ENCODE measurements at places on chromosomes 7 and 10.

GRCh38 chr7:73832806-73833205, 2.0 kb downstream of the CLDN4 start:
- DNase-seq, result no peak

DNA sequence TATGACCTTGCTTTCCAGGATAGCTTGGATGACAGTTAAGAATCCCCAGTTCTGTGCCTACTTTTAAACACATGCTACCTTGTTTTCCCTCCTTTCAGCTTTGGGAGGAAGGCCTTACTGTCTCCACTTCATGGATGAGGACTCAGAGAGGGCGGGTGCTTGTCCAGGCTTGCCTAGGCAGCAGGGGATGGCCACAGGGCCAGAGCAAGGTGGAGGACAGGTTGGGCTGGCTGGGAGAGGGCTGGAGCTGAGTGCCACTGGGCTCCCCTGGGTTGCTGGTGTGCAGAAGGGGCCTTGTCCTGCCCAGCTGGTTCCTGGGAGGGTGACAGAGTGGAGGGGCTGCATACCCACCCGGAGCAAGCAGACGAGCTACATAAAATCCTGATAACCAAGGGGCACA, 117.8 kb downstream of the GRK5 start:
- DNase-seq, result no peak

DNA sequence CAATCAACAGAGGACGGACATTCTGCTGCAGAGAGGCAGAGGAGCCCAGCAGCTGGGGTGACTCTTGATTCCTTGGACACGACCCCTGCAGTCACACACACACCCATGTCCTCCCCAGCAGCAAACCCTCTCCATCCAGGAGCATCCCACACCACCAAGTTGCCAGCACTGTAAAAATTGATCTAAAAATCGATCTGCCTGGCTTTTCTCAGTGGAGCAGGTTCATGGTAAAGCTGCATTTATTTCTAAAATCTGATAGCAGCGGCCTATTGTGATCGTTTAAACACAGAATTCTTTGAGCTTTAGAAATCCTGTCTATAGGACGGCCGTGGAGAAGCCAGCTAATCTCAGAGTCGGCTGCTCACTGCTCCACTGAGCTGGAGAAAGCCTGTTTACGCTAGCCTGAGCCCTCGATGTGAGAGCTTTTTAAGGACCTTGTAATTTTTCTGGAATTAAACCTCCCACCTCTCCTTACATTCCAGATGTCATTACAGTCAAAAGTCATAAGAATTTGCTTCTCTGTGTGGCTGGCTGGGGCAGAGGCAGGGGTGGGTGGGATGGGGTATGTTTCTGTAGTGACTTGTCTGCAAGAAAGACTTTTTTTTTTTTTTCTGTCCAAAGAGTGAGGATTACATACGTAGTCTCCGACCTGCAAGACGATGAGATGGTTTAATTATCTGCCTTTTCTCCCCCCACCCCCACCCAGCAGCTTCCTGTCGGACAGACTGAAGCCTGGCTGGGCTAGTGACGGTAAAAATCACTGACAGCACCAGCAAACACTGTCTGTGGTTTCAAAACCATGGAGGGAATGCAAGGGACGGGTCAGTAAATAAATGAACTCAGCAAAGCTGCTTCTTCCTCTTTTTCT, 31.6 kb downstream of the TRIM8 start:
- no peak for DNase-seq

GRCh38 chr7:73904219-73905137, 43.5 kb downstream of the TMEM270 start:
- no peak for DNase-seq

- no peak for DNase-seq
These were observed 41.9 kb downstream of the RBM20 start for GRCh38 chr10:110686047-110686446.

- no peak for DNase-seq
These were observed 318.1 kb downstream of the KCNMA1 start for GRCh38 chr10:77319557-77319956.

DNA sequence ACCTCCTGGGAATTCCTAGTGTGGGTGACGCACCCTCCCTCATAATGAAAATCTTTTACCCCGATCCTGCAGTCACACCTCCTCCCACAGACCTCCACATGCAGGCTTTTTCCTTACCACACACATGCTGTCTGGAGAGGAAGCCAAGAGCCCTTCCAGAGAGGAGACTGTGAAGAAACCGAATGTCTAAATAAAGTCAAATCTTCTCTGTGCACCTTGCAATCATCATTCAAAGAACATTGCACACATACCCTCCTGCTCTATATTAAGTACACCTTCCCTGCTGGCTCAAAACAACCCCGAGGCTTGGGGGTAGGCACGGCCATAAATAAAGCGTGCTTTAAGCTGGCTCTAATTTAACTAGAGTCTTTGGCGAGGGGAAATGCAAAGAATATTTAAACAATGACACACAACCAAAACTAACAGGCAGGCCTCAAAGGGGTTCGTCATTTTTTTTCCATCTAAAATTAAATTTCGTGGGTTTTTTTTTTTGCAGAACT, 34.9 kb downstream of the CALML3 start:
- no peak for DNase-seq

DNA sequence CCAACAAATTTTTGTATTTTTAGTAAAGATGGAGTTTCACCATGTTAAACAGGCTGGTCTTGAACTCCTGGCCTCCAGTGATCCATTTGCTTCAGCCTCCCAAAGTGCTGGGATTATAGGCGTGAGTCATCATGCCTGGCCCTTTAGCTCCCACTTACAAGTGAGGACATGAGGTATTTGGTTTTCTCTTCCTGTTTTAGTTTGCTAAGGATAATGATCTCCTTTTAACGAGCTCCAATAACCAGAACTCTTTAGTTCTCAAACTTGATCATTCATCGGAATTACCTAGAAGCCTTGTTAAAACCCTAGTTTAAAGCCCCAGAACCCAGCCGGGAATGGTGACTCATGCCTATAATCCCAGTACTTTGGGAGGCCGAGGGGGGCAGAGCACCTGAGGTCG, 481.4 kb downstream of the TYW1 start:
- no peak for DNase-seq

DNA sequence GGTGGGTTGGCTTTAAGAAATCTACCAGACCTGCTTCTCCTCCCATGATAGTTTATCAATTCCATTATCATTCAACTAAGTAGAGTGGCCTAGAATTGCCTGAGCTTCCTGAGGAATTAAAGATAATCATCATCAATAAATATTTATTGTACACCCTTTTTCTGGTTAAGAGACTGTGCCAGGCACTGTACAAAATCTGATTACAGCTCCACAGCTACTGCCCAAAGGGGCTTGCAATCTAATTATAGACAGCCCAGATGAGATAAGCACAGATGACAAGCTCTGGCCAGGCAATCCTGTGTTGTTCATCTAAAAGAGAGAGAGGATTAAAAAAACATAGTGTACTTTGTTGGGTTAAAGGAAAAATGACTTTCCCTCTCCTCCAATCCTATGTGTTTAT, 586.4 kb downstream of the GATA3 start:
- DNase-seq, result no peak

GRCh38 chr10:44043646-44044375, 341.1 kb downstream of the CXCL12 start:
- no peak for DNase-seq

DNA sequence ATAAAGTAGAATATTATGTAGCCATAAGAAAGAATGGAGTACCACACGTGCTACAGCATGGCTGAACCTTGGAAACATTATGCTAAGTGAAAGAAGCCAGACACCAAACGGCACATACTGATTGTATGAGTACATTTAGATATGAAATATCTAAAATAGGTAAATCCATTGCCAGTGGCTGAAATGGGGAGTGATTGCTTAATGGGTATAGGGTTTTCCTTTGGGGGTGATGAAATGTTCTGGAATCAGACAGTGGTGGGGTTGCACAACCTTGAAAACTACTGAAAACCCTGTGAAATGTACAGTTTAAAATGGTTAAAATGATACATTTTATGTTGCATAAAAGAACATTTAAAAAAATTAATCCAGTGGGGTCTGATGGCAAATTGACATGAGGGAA, 667.9 kb downstream of the AUTS2 start:
- DNase-seq, result no peak

DNA sequence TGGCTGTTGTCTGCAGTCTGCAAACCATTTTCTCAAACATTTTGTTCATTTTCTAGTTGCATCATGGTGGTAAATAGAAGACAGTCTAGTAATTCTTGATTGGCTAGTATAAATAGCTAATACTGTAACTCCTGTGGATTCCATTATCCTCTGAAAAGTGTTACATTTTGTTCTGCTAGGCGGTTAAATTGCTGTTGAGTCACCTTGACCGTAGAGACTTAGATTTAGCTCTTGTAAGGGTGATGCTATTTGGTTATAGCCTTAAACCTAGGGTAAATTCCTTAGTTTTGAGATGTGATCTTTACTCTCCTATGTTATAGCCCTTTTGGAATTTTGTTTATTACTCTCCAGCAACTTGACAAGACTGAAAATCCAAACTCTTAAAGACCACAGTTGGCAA, 58.8 kb downstream of the SHOC2 start:
- DNase-seq, result no peak

- DNase-seq, result no peak
These were observed at the start of gene LRRC17 for GRCh38 chr7:102912742-102913141. Gene LRRC17 (plus strand): TSS chr7:102913000. CDS start chr7:102933914, 20,914 bp downstream.

- no peak for DNase-seq
These were observed 30.7 kb upstream of the HPSE2 start for GRCh38 chr10:99266383-99266782.

DNA sequence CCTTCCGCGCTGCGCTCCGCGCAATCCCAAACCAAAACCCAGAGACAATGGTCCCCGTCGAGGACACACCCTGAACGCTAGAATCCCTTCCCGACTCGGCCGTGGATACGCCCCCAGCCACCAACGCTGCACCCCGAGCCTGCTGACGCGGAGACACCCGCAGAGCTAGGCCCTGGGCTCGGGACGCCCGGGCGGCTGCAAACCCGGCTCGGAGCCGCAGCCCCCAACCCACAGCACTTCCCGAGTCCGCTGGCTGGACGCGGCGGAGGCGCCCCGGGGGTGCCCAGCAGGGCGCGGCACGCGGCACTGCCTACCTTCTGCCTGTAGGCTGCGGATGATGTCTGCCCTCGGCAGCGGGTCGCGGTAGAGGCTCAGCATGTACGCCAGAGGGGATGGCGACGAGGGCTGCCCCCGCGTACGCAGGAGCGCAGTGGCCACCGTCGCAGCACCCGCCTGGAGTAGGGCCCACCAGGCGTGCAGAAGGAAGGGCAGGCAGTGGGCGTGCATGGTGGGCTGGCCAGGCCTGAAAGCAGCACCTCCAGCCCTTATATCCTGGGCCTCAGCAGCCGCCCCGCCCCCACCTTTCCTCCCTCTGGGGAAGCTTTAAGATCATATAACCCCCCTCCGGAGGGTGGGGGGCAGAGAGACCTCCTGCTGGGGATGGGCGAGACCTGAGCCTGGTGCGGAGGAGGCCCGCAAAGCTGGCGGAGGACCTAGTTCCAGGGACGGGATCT, at the start of gene NODAL:
Gene NODAL, minus strand, starts transcription at position 521 of the 734 bp plus-strand sequence. Its CDS starts 14 bp downstream, at position 507.
- DNase-seq, result no peak

DNA sequence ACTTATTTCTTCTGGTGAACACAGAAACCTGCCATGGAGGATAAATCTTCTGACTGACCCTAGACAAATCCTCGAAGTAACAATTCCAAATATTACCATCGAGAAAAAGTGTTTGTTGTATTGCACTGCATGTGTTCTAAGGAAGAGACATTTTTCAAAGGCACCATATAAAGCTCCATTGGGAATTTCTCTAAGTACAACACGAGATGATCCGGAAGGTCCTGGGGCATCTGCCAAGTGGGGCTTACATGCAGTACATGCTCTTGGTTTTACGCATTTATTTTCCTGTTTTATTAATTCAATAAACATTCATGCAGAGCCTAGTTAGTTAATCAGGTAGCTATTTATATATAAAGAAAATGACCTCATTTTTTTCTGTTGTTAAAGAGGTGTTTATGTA, 692.0 kb upstream of the IGFBP3 start:
- no peak for DNase-seq

DNA sequence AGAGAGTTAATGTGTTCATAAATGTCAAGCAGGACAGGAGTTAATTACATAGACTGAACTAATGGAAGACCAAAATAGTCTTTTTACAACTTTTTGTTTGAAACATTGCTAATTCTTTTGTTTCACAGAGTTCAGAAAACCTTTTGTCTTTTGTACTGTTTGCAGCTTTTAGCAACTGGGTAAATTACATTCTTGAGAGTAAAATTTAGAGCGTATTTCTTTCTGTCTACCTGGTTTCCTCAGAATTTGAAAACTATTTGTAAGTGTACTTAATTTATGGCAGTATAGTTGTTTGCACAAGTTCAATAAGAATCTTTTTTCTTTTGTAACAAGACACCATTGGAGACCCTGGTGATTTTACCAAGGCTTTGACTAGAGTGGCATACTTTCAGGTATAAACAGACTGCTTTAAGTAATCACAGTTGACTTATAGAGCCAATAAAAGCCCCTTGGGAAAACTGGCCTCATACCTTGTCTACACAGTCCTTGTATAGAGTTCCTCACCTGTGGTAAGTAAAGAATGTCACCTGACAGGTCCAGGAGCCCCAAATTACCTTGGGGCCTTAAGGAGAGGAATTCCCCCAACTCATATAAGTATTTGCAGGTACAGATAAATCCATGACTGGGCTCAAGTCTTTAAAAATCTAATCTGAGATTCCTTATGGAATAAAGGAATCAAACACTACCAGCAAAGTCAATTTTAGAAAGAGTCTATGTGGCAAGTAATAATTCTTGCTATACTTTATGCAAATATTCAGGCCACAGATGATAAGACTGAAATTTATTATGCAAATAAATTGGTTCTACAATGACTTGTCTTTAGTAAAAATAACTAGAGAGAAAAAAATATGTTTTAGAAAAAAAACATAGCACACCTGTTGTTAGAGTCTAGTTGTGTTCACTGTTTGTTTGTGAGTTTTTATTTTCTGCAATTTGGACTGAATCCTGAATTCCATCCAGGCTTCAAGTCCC, 23.6 kb upstream of the CREB3L2 start:
- DNase-seq, result no peak

DNA sequence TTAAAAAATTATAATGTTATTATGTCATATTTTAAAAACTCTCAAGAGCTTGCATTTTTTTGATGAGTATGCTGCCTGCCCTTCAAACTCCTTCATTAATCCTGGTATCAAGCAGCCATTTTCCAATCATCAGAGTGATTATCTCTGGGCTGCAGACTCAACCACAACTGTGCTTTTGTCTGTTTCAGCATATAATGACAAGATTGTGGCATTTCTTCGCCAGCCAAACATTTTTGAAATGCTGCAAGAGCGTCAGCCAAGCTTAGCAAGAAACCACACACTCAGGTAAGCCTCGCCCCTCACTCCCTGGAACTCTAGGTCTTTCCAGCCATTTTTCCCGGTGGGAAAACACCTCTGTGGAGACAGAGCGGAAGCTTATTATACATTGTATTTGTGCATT, 90.0 kb upstream of the STK17A start:
- DNase-seq, result no peak

DNA sequence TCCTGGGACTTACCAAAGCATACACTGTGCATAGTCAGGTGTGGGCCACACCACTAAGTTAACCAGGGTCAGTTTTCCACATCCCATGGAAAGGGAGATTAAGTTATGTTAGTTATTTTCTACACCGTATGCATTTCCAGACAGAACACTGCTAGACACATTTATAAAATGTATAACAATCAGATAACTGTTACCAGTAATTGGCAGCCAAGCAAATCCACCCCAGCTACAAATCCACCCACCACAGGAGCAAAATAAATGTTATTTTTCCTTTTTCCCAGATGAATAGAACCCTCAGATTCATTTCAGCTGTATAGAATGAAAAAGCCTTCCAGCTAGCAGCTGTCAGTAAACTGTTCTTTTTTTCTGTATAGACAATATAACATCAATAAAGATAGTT, 256.9 kb upstream of the FZD1 start:
- DNase-seq, result no peak

GRCh38 chr7:149822353-149822943, 15.7 kb upstream of the ZNF862 start:
- no peak for DNase-seq

GRCh38 chr10:75407224-75407712, 5.7 kb upstream of the ZNF503 start:
- DNase-seq, result no peak
